ENCODE measurements at places on chromosomes 3 and 15.

DNA sequence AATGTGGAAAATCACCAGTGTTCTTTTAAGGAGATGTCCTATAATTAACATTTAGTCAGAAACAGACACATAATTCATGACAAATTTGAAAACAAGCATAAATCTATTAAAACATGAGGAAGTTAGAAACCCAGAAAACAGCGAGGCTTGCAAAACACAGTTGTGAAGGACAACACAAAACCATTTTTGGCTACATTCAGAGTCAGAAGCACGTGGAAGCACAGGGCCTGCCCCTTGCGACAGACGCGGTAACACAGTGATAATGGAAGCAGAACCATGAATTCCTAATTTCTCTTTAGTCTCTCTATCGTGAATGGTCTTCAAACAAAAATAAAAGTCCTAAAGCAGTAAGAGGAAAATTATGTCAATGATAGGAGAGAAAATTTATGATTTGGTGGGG lies 12.2 kb downstream of the NCEH1 start:
- DNase-seq: no peak

DNA sequence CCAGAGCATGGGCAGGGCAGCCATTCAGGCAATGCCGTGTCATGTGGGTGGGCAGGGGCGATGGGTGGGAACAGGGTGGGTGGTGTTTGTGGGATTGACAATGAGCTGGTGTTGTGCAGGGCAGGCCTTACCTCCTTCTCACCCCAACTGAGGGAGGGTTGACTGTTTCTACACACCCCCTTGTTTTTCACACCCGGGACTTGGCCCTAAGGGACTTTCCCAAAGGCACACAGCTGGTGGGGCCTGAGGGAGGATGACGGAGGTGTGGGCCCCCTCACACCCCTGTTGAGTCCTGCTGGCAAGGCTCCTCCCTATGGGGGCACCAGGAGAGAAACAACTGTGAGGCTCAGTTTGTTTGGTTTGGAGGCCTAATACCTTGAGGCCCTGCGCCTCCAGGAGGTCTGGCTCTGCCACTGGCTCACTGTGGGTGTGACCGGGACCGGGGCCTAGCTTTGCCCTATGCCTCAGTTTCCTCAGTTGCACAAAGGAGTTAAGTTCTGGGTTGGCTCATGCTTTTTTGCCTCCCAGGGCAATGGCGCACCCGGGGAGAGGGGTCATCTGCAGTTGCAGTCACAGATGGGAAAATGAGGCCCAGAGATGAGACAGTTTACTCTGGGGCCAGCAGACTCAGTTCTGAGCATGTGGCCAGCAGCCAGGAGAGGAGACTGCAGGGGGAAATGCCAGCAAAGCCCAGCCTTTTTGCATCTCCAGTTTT lies 5.1 kb upstream of the DNAH1 start:
- DNase-seq: peak; percentile 91

GRCh38 chr3:46500656-46501635 lies 3.2 kb downstream of the RTP3 start:
- DNase-seq: no peak

GRCh38 chr15:88202231-88202630 lies 54.3 kb downstream of the NTRK3 start:
- no peak for DNase-seq
